CD4-positive, CD25-positive, alpha-beta regulatory T cell (primary cell): ENCODE measurements at places on chromosomes 4 and X. TPM values are rescaled to one million over a fixed set of nuclear protein-coding genes. Genes with fewer than 3 reads are reported as not detected.

- no peak for DNase-seq
Observed at GRCh38 chr4:174559894-174560293, 37.6 kb upstream of the HPGD start.

DNA sequence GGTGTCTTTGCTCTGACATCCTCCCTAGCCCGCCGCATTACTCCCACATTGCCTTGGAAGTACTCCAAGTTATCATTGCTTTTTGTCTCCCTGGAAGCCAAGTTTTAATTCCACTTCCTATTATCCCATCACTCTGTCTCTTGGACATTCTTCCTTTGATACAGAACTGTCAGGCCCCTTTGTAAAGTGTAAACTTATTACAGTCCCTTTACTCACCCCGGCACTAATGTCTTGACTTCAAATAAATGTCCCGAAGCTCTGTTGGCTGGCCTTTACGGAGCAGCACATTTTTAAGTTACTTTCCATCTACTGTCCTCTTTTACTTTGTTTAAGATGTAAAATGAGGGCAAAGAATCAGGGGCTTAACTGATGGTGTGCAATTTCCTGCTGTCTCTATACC lies 223.5 kb upstream of the IGFBP7 start:
- no peak for DNase-seq

- no peak for DNase-seq
Observed at GRCh38 chrX:64792598-64793337, 183.5 kb downstream of the ZC4H2 start.

- no peak for DNase-seq
Observed at GRCh38 chr4:183118141-183118540, 19.1 kb downstream of the WWC2 start.

DNA sequence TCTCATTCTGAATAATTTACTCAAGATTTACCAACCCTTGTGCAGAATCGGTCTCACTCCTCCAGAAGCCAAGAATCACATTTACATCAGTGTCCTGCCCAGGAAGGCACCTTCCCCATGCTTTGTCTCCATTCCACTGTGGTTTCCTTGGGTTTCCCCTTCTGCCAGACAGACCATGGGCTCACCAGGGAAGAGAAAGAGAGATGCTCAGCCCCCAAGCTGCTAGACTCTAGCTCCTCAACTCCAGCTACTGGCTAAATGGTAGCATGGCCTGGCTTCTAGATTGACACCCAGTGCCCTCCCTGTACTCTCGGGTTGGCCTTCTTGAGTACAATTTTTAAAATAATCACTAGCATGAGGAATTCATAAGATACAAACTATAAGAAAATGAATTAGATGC lies 12.9 kb downstream of the TLR10 start:
- no peak for DNase-seq

DNA sequence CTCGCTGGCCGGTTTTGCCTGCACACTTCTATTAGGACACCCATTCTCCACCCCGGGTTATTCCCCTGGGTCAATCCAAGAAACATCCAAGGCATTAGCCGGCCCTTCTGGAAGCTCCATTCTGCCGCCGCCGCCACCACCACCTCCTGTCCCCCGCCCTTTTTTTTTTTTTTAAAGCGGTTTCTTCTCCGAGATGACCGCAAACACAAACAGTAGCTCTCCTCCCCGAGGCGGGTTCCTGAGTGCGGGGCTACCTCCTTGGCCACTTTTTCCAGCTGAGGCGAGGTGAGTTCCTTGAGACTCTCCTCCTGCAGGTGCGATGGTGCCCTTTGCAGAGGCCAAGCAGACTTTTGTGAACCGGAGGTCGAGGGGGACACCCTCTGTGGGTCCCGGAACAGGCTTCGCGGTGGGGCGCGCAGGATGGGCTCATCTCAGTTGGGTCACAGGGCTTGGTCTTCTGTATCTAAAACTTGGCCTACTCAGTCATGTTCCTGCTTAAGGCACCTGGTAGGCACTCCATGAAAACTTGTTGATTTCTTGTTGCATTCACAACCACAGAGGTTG lies 930 bp downstream of the NWD2 start:
- DNase-seq, result no peak

GRCh38 chr4:20916106-20916505 lies 215.8 kb downstream of the PACRGL start:
- DNase-seq, result no peak

GRCh38 chr4:89129080-89129640 lies 17.8 kb downstream of the TIGD2 start:
- DNase-seq, result no peak

DNA sequence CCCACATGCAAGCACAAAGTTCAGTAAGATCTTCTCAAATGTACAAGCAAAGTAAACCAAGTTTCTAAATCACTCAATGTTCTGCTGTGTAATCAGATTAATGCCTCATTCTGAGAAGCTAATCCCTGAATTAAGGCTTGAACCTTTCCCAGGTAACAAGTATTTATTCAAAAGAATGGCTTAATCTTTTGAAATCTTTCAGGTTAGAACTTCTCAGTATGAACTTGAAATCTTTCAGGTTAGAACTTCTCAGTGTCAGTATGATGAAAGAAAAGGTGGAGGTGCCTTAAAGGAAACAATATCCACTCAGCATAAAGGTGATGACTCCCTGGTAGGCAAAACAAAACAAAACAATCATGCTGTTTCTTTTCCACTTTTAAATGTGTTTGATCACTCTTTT lies 29.0 kb downstream of the TMPRSS11B start:
- DNase-seq, result no peak

DNA sequence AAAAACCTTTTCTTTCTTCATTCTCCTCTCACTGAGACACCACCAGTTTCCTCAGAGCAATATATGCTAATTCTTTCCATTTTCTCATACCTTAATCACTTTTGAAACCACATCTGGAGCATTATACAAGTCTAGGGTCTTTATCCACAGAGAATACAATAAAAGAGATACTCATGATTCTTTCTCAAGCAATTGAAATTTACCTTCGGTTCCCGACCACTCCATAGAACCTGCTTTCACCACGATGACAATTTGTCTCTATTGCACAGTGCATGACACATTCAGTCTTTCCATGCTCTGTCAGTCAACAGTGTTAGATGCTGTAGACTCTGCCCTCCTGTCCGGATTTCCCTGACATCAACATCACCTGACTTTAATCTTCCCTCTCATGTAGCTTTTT lies 409.3 kb upstream of the NWD2 start:
- DNase-seq, result no peak

- no peak for DNase-seq
Observed at GRCh38 chr4:173076903-173077634, 91.5 kb upstream of the GALNT7 start.

GRCh38 chr4:4333265-4333706 lies 43.2 kb downstream of the ZBTB49 start:
- DNase-seq, result no peak

- no peak for DNase-seq
Observed at GRCh38 chr4:90128961-90129495, 1.8 kb downstream of the CCSER1 start.

The TSPAN5 gene
- 21.2 TPM for total RNA-seq

The IQCM gene
- total RNA-seq, result not detected

The SORBS2 gene
- 0.07 TPM for total RNA-seq

The CT47C1 gene
- total RNA-seq, result not detected

The KDR gene
- total RNA-seq, result not detected
